ENCODE measurements at places on chromosomes 3 and 15.

GRCh38 chr3:41103200-41103599 is 96.1 kb upstream of the CTNNB1 start:
- DNase-seq: no peak

GRCh38 chr15:81894061-81894460 is 151.8 kb downstream of the MEX3B start:
- no peak for DNase-seq

- DNase-seq: no peak
Measured at GRCh38 chr3:5165698-5166097, 21.8 kb upstream of the EDEM1 start.

- DNase-seq: no peak
Measured at GRCh38 chr15:85564686-85565085, 184.3 kb downstream of the AKAP13 start.

DNA sequence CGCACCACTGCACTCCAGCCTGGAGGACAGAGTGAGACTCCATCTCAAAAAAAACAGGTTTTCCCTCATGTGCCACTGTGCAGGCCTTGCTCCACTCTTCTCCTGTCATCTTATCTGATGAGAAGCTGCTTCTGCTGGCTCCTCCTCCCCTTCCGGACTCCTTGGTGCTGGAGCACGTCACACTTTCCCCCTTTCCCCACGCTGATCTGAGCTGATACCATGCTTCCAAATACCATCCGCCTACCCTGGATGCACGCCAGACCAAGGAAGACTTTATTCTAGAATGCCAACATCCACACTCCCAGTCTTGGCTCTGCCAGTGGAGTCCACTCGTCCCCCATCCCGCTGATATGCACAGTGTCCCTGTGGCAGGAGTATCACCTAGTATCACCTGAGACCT is 31.3 kb downstream of the HOMER2 start:
- DNase-seq: no peak

DNA sequence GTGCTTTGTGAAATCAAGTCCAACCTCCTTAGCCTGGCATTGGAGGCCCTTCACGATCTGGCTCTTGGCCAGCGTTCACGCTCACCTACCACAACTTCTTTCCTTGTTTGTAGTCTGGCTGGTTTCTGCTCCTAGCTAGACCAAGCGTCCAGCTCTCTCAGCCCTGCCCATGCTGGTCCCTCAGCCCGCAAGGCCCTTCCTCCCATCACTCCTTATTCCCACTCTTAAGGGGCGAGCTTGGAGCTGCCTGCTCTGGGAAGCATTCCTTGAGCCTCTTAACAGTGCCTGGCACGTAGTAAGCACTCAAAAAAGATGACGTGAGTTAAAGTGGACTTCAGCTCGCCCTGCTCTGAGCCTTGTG is 8.7 kb downstream of the SLC6A6 start:
- no peak for DNase-seq

DNA sequence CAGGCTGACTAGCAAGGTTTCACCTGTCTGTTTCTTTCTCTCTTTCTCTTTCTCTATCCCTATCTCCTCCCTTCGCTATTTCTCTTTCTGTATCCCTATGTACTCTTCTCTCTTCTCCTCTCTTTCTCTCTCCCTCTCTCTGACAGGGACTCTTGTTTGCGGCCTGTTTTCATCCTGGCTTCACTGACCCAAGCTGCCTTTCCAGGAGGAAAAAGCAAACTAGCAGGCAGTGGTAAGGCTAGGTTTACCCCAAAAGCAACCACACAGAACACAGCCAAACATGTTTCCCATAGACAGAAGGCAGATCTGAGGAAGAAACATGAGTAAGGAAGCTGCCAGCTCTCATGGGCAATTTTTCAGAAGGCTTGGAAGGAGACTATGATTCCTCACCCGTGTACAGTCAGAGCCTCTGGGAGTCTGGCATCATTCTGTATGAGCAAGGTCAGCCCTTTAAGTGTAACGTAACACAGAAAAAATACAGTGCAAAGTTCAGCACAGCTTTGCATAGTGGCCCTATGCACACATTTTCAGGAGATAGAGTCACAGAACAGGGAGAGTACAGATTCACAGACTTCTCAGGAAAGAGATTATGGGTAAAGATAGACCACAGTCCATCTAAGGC is 61.0 kb downstream of the OCA2 start:
- DNase-seq: no peak

- no peak for DNase-seq
Measured at GRCh38 chr3:45145223-45145622, 955 bp downstream of the CDCP1 start.

- no peak for DNase-seq
Measured at GRCh38 chr3:88984256-88984655, 123.2 kb upstream of the EPHA3 start.

GRCh38 chr3:189337673-189338091 is 165.9 kb downstream of the TPRG1 start:
- DNase-seq: no peak

DNA sequence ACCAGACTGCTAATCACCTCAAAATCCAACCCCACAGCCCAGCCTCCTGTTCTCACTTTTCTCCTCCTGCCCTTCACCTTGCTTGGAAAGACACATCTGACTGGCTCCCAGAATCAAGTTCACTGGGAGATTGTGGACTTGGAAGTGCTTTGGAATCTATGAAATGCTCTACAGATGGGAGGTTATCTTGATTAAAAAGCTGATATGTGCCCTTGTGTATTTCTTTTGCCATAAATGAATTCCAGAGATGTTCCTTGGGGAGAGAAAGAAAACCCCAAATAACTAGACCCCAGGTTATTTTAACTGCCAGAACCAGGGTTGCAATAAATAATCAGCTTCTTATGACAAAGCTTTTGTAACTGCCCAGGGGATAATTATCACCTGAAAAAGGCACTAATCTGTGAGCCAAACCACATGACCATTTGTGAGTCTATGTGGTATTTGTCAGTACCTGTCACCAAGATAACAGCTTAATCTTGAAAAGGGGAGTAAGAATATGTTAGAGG is 21.7 kb upstream of the ARHGEF3 start:
- DNase-seq: no peak
